ENCODE measurements at places on chromosomes 4 and X. TPM values are rescaled to one million over a fixed set of nuclear protein-coding genes. Genes with fewer than 3 reads are reported as not detected.

- DNase-seq, result no peak
Measured at GRCh38 chr4:113759696-113760093, 1.8 kb downstream of the CAMK2D start.

- no peak for DNase-seq
Measured at GRCh38 chr4:139962130-139962684, 191.8 kb downstream of the MAML3 start.

- DNase-seq, result no peak
Measured at GRCh38 chr4:113692809-113693411, 68.6 kb downstream of the CAMK2D start.

- DNase-seq, result no peak
Measured at GRCh38 chr4:52959541-52959940, 97.4 kb downstream of the RASL11B start.

DNA sequence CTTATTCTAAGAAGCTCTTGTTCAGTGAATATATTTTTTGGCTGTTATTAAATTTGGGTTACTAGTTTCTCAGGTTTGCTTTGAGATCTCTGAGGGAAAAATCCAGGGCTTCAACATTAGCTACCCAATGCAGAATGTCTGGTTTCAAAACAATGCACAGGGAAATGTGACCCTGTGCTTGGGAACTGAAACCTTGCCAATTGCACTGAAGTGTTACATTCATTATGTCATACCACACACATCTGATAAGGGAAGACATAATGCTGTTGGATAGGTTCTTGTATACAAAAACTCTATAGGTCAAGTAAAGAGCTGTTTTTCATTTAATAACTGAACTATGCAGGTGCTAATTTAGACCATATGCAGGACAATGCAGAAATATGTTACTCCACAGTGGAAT lies 345.3 kb upstream of the BMP3 start:
- DNase-seq, result no peak

MAP3K15 gene
- 0.11 TPM for total RNA-seq

ALB gene
- not detected for total RNA-seq

SLC35A2 gene
- total RNA-seq, result 18.4 TPM

GRCh38 chr4:147901916-147902315 lies 170.0 kb downstream of the ARHGAP10 start:
- no peak for DNase-seq

EXOC1L gene
- not detected for total RNA-seq

TRIM60 gene
- not detected for total RNA-seq

DNA sequence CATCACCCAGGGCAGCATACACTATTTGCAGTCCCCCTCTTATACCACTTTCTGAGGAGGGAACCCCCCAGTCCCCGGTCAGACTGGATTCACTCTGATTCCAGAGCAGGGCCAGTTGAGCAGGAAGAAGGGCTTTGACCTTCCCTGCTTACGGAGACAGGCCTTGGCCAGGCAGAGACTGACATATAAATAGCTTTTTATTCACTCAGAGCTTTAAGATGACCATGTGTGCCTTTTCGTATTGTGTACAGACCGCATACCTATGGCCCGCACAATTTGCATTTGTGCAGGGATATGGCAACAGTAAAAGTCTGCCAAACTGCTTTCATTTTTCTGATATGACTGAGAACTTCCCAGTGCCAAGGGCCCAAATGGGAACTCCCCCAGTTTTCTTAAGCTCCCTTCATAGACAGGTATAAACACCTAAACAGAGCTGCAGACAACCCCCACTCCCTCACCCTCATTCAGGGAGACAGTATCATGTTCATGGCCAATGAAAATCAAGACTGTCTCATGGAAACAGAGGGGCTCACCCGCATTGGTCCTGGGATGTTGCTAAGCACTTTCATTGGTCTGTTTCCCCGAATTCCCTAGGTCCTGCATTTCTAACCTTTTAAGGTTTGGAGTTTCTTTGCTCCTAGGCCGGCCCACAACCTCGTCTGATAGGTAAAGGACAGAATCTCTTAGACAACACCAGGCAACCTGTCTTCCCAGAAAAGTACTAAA lies 86.0 kb downstream of the RTL5 start:
- no peak for DNase-seq

GRCh38 chr4:182082910-182083309 lies 160.3 kb upstream of the TENM3 start:
- no peak for DNase-seq

UGT2B17 gene
- 2.5 TPM for total RNA-seq

GRCh38 chrX:48497871-48498270 lies 10.9 kb upstream of the PORCN start:
- DNase-seq, result no peak

All from activated B cell treated with CpG ODN at 0.5 μM for 24 hours (primary cell).